AG10803 (cell line): ENCODE measurements at places on chromosomes 7 and 10.

DNA sequence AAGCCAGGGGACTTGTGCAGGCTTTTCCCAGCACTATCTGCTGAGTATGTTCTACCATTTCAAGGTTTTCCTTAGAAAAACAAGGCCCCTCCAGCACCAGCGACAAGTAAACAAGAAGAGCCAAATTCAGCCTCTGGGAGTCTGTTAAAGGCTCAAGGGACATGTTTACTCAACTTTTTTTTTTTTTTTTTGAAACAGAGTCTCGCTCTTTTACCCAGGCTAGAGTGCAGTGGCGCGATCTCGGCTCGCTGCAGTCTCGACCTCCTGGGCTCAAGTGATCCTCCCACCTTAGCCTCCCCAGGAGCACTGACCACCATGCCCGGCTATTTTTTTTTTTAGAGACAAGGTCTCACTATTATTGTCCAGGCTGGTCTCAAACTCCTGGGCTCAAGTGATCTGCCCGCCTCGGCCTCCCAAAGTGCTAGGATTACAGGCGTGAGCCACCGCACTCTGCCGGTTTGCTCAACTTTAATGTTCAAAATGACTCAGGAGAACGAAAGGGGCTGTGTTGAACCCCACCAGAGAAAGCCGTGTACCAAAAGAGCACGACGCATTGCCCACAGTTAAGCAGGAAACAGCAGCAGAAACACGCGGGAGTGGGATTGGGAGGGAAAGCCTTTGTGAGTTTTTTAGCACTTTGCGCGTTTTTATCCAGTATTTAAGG lies 772 bp downstream of the PRDX3 start:
- DNase-seq = no peak

GRCh38 chr10:124995605-124996004 lies 53.7 kb downstream of the ZRANB1 start:
- DNase-seq = no peak

DNA sequence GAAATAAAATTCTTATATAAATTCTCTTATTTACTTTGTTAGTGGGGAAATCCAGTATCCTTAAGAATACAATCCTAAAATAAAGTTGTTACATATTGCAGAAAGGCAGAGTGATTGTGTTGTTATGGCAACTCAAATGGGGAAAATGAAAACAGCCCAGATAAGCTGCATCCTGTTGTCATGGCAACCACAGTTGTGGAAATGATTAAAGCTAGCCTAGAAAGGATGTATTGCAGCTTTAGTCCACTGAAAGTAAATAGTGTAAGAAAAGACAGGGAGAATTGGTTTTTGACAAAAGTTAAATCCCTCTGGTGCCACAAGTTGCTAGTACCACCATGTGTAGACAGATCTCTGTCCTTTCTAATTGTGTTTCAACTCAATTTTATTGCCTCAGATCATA lies 43.2 kb downstream of the BTRC start:
- DNase-seq = peak; percentile 62

- no peak for DNase-seq
Measured at GRCh38 chr7:14201353-14201752, 211.9 kb upstream of the ETV1 start.

- DNase-seq = peak; percentile 26
Measured at GRCh38 chr10:13414855-13415254, 66.8 kb upstream of the SEPHS1 start.

- DNase-seq = no peak
Measured at GRCh38 chr10:44382981-44383748, 1.7 kb downstream of the CXCL12 start.

DNA sequence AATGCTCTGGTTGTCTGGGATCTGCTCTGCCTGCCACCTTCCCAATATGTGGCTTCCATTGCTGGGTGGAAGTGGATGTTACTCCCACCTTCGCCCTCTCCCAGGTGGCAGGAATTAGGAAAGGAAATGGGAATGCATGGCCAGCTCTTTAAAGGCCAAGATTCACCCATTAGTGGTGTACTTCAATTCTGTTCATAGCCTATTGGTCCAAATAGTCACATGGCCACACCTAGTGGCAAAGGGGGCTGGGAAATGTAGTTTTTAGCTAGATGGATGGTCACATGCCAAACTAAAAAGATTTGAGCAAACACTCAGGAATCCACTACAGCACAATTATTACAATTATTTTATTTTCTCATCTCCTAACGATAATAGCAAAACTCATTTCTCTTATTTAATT lies 135.1 kb downstream of the NPY start:
- DNase-seq = peak; percentile 3

GRCh38 chr10:82668221-82668895 lies 793.4 kb downstream of the NRG3 start:
- DNase-seq = peak; percentile 6

- DNase-seq = peak; percentile 39
Measured at GRCh38 chr10:2837674-2838073, 229.7 kb upstream of the PFKP start.

GRCh38 chr10:121615435-121615793 lies 17.2 kb upstream of the FGFR2 start:
- no peak for DNase-seq

GRCh38 chr7:133040178-133040577 lies 41.7 kb downstream of the CHCHD3 start:
- DNase-seq = no peak

GRCh38 chr10:129605986-129606518 lies 139.0 kb downstream of the MGMT start:
- no peak for DNase-seq

DNA sequence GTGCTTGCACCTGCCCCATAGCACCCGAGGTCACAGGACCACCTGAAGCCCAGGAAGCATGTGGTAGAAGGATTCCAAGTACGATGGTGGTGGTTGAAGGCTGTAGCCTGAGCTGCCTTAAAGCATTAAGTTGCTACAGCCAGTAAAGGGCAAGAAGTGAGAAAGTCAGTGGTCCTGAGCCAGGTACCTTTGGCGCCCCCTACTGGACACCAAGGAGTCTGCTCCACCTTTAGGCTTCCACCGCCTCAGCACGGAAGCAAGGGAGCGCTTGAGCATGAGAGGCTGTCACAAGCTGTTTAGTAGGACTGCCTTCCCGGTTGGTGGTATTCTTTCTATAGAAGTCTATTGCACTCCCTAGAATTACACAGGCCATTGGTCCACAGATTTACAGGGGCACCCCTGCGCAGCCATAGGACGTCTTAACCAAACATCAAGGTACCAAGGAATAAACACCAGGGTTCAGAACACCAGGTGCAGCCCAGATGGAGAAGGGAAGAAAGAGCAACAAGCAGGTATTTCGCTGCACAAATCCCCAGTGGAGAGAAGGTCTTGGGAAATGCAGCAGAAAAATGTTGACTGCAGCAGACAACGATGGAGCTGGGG lies 2.2 kb downstream of the CRTAC1 start:
- peak; percentile 11 for DNase-seq
